Activated CD4-positive, alpha-beta T cell treated with anti-CD3 and anti-CD28 coated beads, Interleukin-2, amount 10 ng/mL, durations not matched to agents 7 days and 5 days (primary cell): ENCODE measurements at places on chromosomes 4 and X. TPM values are rescaled to one million over a fixed set of nuclear protein-coding genes. Genes with fewer than 3 reads are reported as not detected.
A peak's percentile ranks its signal among the peaks of the same experiment; 100 is the strongest.

The SLC25A14 gene
- 13.2 TPM for total RNA-seq

The PRR32 gene
- not detected for total RNA-seq

The CLDN22 gene
- total RNA-seq = not detected

- H3K4me1 ChIP-seq = peaks cover 56% of the 10 kb centered on the region
- peak overlapping the region; percentile 97 for H3K27ac ChIP-seq
- no peaks in the 10 kb centered on the region for H3K27me3 ChIP-seq
- no peak for DNase-seq
- peak overlapping the region; percentile 86 for H3K4me3 ChIP-seq
Observed at GRCh38 chr4:16224264-16225166, 1.8 kb downstream of the TAPT1 start.

GRCh38 chr4:48024522-48024921 lies 8.0 kb downstream of the NIPAL1 start:
- H3K27ac ChIP-seq = no peak overlapping the region
- H3K4me1 ChIP-seq = peaks cover 16% of the 10 kb centered on the region
- peaks cover 8% of the 10 kb centered on the region for H3K27me3 ChIP-seq
- DNase-seq = no peak

DNA sequence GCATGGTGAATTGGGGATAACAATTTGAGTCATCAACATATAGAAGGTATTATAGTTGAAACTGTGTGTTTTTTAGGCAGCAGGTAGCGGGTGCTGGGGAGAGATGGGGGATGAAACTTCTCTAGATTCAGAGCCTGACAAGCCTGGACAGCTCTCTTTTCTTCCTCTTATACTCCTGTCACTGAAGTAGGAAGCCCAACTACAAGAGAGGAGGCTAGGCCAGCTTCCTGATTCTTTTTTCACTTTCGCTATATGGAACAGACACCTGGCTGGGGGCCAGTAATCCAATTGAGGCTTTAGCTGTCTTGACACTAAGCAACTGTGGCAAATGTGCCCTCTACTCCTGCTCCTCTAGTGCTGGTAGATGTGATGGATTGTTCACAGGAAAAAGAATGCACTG lies 69.2 kb downstream of the PHKA1 start:
- H3K27ac ChIP-seq = no peak overlapping the region
- H3K27me3 ChIP-seq = no peaks in the 10 kb centered on the region
- peaks cover 3% of the 10 kb centered on the region for H3K4me1 ChIP-seq
- H3K4me3 ChIP-seq = no peak overlapping the region

DNA sequence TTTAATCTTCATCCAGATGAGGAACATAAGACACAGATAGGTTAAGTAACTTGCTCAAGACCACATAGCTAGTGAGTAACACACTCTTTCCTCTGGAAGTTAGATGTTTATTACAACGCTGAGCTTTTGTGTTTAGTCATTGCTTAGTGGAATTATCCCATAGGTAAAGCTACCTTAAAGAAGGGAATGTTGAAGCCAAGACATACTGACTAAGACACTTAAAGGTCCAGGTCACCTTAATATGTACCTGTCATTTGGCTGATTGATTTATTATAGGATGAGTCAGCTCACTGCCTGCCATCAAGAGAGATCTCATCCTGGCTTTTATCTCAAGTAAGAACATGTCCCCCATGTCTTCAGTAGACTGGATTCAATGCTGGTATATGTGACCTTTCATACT lies 53.4 kb downstream of the KDR start:
- H3K27me3 ChIP-seq = no peaks in the 10 kb centered on the region
- H3K27ac ChIP-seq = no peak overlapping the region
- no peaks in the 10 kb centered on the region for H3K4me1 ChIP-seq

DNA sequence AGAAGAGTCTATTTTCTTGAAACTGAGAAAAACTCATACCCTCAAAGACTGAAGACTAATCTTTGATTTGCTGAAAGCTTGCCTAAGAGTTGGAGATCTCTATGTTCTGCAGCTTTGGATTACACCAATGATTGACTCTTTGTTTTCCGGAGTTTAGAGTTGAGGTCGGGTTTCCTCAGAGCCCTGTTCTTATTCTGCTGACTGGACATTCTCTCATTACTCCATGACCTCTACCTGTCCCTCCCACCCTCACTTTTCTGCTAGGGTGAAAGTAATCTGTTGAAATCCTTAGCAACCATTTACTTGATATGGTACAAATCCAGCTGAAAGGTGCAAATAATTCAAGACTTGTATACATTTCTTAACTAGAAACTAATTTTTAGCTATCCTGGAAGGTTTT lies 421.5 kb upstream of the FRG1 start:
- H3K36me3 ChIP-seq = no peaks in the 10 kb centered on the region
- DNase-seq = no peak
- H3K4me1 ChIP-seq = no peaks in the 10 kb centered on the region
- no peak overlapping the region for H3K4me3 ChIP-seq
- no peaks in the 10 kb centered on the region for H3K27me3 ChIP-seq

DNA sequence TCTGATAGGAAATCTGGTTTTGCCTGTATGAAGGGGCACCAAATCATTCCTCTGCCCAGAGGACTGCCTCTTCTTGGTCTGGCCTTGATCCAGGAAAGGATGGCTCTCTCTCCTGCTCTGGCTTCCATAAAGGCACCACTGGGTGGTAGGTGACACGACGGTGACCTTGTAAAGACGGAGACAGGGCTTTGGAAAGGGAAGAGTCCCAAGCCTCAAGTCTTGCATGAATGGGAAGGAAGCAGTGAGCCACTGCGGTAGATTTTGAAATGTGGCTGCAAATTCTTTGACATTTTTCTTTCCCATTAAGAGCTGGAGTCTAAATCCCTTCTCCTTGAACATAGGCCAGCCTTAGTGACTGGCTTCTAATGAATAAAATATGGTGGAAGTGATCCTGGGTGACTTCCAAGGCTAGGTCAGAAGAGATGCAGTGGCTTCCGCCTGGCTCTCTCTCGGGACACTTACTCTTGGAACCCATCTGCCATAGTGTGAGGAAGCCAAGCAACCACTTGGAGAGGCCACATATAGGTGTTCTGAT lies 347.4 kb downstream of the BCOR start:
- H3K4me3 ChIP-seq = no peak overlapping the region
- peaks cover 9% of the 10 kb centered on the region for H3K4me1 ChIP-seq
- H3K27ac ChIP-seq = peak overlapping the region; percentile 50
- H3K36me3 ChIP-seq = no peaks in the 10 kb centered on the region

- H3K27ac ChIP-seq = peak overlapping the region; percentile 91
- peaks cover 1% of the 10 kb centered on the region for H3K36me3 ChIP-seq
- peak; percentile 22 for DNase-seq
- peaks cover 37% of the 10 kb centered on the region for H3K4me1 ChIP-seq
- peak overlapping the region; percentile 85 for H3K4me3 ChIP-seq
Observed at GRCh38 chrX:154490021-154490413, 412 bp downstream of the SLC10A3 start.

GRCh38 chr4:2277956-2278355 lies 16.0 kb upstream of the MXD4 start:
- no peak for DNase-seq
- no peaks in the 10 kb centered on the region for H3K27me3 ChIP-seq
- H3K36me3 ChIP-seq = no peaks in the 10 kb centered on the region

DNA sequence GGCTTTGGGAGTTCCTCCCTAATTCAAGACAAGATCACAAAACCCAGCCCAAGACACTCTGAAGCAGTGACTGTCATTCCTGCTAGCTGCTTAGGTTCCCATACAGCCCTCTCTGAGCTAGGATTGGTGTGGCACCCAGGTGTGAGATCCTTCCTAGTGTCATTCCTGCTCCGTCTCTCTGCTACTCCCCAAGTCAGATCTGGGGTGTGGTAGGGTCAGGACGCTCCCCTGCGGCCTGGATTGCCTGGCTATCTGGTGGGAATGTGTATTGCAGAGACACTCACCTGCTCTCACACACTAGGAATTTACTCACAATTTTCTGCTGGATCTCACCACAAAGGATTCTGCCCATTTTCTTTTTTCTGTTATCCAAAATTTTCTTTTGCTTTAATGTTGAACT lies 560.8 kb upstream of the ATOH1 start:
- no peak overlapping the region for H3K27ac ChIP-seq
- no peaks in the 10 kb centered on the region for H3K36me3 ChIP-seq
- H3K4me3 ChIP-seq = no peak overlapping the region
- no peak for DNase-seq

- H3K4me3 ChIP-seq = no peak overlapping the region
- no peaks in the 10 kb centered on the region for H3K27me3 ChIP-seq
- H3K4me1 ChIP-seq = peaks cover 35% of the 10 kb centered on the region
Observed at GRCh38 chrX:9533611-9534010, 68.8 kb downstream of the TBL1X start.

DNA sequence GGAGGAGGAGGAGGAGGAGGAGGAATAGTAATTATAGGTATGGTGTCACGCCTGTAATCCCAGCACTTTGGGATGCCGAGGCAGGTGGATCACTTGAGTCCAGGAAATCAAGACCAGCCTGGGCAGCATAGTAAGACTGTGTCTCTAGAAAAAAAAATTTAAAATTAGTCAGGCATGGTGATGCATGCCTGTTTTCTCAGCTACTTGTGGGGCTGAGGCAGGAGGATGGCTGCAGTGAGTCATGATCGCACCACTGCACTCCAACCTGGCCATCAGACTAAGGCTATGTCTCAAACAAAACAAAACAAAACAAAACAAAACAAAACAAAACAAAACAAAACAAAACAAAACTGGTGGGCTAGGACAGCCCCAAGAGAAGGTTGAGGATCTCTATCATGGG lies 3.0 kb downstream of the STARD8 start:
- H3K27me3 ChIP-seq = no peaks in the 10 kb centered on the region
- H3K27ac ChIP-seq = no peak overlapping the region
- H3K36me3 ChIP-seq = no peaks in the 10 kb centered on the region
- DNase-seq = no peak

GRCh38 chrX:40304115-40304514 lies 206.4 kb upstream of the BCOR start:
- no peak overlapping the region for H3K27ac ChIP-seq
- no peaks in the 10 kb centered on the region for H3K36me3 ChIP-seq
- no peaks in the 10 kb centered on the region for H3K27me3 ChIP-seq
- H3K4me3 ChIP-seq = no peak overlapping the region
- no peak for DNase-seq

DNA sequence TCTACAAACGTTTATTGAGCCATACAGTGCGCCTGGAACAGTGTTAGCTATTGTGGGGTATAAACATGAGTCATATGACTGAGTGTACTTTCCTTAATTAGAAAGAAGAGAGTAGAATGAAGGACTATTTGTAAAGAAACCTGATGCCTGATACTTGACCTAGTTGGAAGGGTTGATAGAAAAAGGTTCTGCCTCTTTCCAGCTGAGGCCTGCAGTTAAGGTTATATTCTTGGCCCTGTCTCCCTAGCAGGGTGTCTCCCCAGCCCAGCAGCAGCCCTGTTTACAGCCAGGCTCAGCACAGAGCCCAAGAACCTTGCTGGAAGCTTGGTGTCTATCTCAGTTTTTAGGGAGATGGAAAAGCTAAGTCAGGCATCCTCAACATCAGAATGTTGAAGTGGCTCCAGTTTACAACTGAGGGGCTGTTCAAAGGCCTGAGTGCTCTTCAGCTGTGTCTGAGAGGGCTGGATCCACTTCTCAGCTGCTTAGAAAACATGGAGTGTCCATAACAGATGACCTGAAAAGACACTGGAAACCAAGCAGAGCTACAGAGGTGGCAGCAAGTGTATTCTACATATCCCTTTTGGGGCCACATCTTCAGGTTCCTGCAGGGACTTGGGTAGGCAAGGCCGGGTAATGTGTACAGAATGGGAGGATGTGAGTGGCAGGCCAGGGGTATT lies 21.6 kb downstream of the NYX start:
- H3K36me3 ChIP-seq = no peaks in the 10 kb centered on the region
- peaks cover 4% of the 10 kb centered on the region for H3K4me1 ChIP-seq
- H3K27me3 ChIP-seq = no peaks in the 10 kb centered on the region
- no peak for DNase-seq
- H3K27ac ChIP-seq = no peak overlapping the region

DNA sequence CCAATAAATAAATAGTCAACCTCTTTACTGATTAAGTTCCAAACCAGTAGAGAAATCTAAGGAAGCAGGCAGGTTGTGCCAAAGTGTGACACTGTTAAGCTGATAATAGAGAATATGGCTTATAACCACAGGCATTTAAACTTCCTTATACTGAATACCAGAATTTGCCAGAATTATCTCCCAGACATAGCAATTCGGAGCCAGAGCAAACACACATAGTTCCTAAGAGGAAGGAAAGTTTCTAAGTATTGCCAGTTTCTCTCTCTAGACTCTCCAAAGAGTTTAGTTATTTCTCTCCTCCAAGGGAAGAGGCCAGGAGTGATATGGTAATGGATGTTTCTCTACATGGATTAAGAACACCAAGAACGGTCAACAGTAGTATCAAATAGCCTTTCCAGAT lies 191.7 kb upstream of the CPEB2 start:
- no peaks in the 10 kb centered on the region for H3K4me1 ChIP-seq
- H3K27me3 ChIP-seq = no peaks in the 10 kb centered on the region
- H3K36me3 ChIP-seq = no peaks in the 10 kb centered on the region
- no peak overlapping the region for H3K27ac ChIP-seq
